Activated T-cell treated with anti-CD3 and anti-CD28 coated beads, Interleukin-2, amount 50 U/mL, for 1 hour (primary cell): ENCODE measurements at places on chromosomes 7 and 10.

GRCh38 chr10:9222917-9223316 lies 1168.4 kb downstream of the GATA3 start:
- DNase-seq, result no peak

DNA sequence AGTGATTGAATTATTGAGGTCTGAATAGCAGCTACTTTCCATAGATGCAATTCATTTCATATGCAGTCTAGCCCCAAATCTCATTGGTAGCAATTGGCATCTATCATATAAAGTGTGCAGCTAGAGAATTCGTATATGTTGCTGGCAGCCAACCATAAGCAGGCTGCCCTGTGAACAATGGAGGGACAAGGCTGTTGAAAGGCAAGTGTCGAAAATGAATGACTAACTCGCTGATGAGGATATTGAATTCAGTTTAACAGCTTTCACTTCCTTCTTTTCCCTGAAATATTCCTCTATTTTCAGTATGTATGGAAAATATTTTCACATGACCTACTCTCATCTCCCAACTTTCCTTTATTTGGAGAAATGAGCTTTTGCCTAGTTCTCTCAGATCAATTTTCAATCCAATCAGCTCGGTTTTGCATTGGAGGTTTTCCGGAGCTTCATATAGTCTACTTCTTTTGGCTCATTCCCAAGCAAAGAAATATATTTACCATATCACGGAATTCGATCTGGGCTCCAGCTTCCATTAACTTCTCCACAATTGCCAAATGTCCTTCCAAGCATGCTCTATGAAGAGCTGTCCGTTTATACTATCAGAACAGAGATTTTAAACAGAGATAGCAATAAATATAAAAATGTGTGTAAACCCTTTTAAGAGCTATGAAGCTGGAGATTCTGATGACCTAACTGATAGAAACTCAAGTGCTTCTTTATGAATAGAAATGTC lies 3.5 kb downstream of the ANKRD1 start:
- DNase-seq, result no peak

- DNase-seq, result no peak
These were observed 108.3 kb downstream of the UPF2 start for GRCh38 chr10:11934262-11934661.

DNA sequence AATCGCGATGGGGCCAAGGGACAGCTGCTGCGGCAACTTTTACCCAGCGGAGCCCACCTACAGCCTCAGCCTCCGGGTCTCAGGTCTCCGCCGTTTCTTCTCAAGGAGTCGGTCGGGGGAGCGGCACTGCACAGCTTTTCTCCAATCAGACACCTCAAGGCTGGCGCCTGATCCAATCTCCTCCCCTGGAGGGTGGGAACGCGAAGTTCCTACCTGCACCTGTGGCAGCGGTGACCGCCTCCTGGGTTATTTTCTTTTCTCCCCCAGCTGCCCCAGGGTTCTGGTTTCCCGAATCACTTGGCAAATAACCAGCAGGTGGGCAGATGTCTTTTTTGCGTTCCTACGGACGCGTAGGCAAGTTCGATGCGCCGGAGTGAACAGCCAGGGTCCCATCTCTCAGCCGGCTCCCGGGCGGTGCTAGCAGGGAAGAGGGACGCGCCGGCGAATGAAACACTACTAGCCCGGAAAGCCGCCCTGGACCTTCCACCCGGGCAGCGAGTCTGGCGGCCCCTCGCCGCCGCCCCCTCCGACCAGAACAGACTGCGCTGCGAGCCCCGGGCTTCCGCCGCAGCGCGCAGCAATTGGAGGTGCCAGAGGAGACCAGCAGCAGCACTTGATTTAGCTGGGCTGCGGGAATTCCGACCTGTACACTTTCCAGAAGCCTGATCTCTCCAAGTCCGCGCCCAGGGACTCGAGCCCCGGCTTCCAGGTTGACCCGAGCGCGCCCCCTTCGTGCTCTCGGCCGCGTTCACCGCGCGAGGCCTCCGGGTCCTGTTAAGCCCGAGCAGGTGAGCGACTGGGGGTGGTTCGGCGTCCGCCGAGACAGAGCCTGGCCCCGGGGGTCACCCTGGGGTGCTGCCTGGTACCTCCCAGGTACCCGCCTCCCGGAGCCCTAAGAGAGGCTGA lies at the start of gene PRR15:
TSS of gene PRR15 (plus strand) at position 246 of the 906 bp plus-strand sequence. CDS start 2,495 bp downstream, outside the sequence.
- DNase-seq, result no peak

DNA sequence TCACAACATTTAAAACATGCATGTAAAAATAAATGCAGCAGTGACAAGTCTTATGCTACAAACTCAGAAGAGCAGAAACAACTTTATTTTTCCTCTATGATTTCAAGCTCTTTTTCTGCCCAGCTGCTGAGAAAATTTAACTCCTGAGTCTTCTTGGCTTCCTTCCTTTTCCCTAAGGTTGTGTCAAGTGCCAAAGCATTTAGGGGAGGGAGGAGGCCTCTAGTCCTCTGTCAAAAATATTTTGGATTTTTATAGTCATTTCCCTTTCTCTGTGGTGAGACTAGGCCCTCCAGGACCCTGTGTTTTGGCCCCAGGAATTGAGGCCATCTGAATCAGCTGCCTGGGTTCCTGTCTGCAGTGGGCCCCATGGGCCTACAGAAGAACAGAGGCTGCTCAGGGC lies 11.0 kb upstream of the PILRB start:
- DNase-seq, result no peak

- no peak for DNase-seq
These were observed 51.2 kb downstream of the ANLN start for GRCh38 chr7:36440880-36441279.

GRCh38 chr7:158771213-158771834 lies 58.0 kb downstream of the ESYT2 start:
- DNase-seq, result no peak

DNA sequence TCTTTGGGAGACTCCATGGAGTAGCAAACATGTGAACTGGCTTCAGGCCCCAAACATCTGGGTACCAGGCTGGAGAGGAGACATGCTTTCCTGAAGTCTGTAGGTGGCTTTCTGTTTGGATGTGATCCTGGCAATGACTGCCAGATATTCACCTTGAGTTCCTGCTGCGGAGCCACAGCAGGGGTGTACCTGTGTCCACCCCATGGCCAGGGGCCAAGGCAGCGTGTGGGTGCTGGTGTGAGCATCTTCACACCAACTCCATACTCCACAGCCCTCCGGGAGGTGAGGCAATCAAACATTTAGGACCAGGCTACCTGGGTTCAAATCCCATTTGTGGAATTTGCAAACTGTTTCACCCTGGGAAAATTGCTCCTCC lies 113.0 kb downstream of the ADCY1 start:
- no peak for DNase-seq

- no peak for DNase-seq
These were observed 5.8 kb downstream of the CDCA7L start for GRCh38 chr7:21939858-21940372.

DNA sequence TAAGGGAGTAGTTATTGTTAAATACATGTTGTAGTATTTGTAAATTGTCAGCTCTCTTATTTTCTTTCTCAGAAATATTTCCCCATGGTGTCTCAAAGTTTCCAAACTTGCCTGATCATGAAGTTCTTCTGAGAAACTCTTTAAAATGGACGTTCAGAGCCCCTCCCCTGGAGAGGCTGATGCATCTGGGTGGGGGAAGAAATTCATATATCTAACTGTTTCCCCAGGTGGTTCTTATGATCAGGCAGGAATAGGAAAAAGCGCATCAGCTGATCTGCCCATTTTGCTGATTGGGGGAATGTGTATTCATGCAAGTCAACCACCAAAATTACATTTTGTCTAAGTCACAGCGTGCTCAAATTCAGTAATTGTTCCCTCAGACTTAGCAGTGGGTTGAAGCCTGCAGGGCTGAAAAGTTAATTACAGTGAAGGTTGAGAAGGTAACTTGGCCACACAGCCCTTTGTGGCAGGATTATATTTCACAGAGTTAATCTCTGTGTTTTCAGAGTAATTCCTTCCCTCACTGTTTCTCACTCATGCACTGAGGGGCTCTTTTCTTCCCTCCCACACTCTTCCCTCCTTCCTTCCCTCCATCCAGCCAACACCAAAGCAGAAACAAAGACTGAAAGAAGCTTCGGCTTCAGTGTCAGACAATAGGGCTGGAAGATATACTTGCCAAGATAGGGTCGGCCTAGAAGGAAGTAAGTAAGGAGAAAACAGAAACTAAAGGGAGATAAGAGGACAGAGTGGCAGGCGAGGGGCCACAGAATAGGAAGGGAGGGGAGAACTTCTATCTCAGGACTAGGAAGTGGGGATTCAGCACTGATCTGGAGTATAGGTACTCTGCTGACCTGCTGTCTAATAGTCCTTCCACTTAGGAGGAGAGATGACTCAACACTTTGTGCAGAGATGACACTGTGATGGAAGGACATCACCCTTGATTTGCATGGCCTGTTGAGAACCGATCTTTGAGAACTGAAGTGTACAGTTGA lies 50.5 kb upstream of the STARD3NL start:
- DNase-seq, result no peak

GRCh38 chr7:47924266-47924665 lies 24.0 kb downstream of the PKD1L1 start:
- no peak for DNase-seq

- no peak for DNase-seq
These were observed 1013.1 kb downstream of the KCNMA1 start for GRCh38 chr10:76624470-76624869.

- no peak for DNase-seq
These were observed 3.1 kb downstream of the CNPY4 start for GRCh38 chr7:100122568-100122967.

GRCh38 chr10:102527546-102527945 lies 23.8 kb downstream of the SUFU start:
- DNase-seq, result no peak

DNA sequence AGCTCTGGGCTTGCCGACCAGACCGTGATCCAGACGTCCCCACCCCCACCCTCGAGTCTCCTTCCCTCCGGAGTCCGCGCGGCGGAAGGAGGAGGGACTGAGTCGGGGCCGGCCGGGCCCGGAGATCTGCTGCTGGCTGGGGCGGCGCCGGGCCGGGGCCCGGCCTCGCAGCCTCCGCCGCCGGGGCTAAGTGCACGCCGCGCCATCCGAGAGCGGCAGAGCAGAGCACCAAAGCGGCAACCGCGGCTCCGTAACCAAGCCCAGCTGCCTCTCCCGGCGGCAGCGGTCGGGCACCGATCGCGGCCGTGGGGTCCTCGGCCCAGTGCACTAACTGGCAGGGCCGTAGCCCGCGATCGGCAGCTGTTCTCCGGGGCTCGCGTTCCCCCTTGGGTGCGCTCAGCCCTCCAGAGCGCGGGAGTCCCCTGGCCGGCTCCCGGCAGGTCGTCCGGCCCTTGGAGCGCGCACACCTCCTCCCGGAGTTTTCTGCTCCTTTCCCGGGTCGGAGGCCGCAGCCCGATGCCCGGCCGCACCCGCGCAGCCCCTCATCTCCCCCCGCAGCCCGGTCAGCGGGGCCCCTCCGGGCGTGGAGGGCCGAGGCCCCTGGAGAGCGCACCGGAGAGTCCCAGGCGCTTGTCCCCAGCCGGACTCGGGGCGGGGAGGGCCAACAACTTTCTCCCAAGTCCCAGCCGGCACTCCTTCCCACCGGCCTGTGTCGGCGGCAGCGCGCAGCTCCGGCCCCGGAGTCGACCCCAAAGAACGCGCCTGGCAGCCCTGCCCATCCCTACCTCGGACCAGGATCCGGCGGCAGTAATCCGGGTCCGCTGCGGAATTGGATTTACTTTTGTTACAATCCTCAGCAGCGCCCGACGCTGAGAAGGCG lies 799 bp downstream of the VAX1 start:
- DNase-seq, result no peak

- no peak for DNase-seq
These were observed 50.8 kb upstream of the CREB5 start for GRCh38 chr7:28361551-28361950.

- no peak for DNase-seq
These were observed 20.6 kb upstream of the CHRM2 start for GRCh38 chr7:136847858-136848257.

DNA sequence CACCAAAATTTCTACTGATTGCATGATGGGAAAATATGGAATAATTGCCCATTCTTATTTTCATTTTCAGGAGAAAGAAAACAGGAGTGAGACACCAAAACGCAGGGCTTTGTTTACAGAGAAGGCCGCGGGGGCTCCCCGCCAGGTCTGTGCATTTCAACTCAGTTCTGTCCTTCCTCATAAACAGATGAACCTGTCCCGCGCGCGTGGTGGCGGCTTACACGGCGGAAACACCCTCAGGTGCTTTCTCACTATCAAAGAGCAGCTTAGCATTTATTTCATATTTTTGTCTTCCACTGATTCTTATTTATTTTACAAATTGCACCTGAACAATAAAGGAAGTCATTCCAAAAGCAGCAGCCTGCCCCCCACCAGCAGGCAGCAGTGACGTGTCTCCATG lies 579.4 kb downstream of the PTPRN2 start:
- no peak for DNase-seq

- no peak for DNase-seq
These were observed at the start of gene TUBAL3 for GRCh38 chr10:5404208-5405041. TSS of gene TUBAL3 (minus strand) at chr10:5404828. CDS start at chr10:5404792, 36 bp downstream.

- no peak for DNase-seq
These were observed 565 bp upstream of the INA start for GRCh38 chr10:103276251-103276895.

DNA sequence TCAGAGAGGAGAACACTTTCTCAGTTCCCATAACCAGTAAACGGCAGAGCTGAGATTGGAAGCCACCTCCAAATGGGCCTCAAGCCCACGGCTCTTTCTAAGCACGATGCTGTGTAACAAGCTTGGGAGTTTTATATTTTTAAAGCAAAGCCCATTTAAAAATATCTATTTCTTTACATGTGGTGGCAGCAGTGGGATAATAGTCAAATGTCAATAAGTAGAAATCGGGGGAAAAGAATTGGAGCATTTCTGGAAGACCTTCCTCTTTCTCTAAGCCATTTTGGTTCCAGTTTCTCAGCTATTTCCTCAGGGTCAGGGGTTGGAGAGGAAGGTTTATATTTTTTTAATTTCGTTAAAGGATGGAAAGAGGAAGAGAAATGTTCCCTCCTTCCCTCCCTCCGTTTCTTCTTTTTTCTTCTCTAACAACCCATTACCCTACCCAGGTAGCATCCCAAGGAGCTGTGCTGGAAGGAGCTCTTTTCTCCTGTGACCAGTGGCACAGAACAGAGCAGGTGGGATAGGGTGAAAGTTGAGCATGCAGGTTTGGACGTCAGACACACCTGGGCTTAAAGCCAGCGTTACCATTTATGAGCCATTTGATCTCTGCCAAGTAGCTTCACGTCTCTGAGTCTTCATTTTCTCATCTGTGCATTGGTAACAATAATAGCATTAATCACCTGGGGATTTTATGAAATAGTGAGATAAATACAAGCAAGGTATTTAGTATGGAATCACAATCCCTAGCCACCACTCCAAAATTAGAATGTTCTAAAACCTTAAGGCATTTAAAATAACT lies 515.7 kb downstream of the RPS24 start:
- no peak for DNase-seq

GRCh38 chr10:9342885-9343570 lies 1288.5 kb downstream of the GATA3 start:
- no peak for DNase-seq

GRCh38 chr10:74963549-74963948 lies 137.1 kb downstream of the KAT6B start:
- no peak for DNase-seq

- DNase-seq, result no peak
These were observed 156.2 kb downstream of the EVX1 start for GRCh38 chr7:27398851-27399250.
